H7 (cell line): ENCODE measurements at places on chromosomes 13 and 19.

- peak; percentile 81 for DNase-seq
Measured at GRCh38 chr19:14150041-14150769, 13.8 kb upstream of the ASF1B start.

- no peak for DNase-seq
Measured at GRCh38 chr13:30847650-30848307, 58.3 kb upstream of the MEDAG start.

DNA sequence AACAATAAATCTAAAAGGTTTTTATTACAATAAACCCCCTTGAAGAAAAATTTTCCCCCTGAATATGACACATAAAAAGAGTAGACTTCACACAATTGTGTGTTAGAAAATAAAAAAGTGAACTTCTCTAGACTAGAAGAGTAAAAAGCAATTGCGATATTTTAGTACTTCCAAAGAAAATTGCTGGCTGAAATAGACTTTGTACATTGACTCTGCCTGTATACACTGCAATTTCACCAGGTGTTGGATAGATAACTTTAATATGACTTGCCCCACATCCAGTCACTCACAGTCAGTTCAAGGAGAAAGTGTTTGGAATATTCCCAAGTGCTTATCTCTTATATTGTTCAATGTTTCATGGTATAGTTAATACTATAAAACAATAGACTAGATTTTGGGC is 1780.1 kb upstream of the PCDH20 start:
- no peak for DNase-seq

GRCh38 chr13:42123600-42123999 is 75.2 kb downstream of the DGKH start:
- DNase-seq: no peak

GRCh38 chr13:78602561-78603239 is 652 bp downstream of the POU4F1 start:
- DNase-seq: peak; percentile 74

GRCh38 chr13:110540871-110541525 is 20.5 kb downstream of the RAB20 start:
- no peak for DNase-seq

DNA sequence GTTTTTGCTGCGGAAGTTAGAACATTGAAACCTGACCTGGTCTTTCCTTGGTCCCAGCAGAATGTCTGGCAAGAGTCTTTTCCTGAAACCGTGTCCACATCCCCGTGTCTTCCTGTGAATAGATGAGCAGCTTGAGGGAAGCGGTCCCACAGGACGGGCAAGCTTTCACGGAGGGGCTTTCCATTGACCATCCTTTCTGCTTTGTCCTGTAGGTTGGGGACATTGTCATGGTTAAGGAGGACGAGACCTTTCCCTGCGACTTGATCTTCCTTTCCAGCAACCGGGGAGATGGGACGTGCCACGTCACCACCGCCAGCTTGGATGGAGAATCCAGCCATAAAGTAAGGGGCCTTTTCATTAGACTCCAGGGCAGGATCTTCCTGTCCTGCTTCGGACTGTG is 126.0 kb downstream of the ATP11A start:
- no peak for DNase-seq

DNA sequence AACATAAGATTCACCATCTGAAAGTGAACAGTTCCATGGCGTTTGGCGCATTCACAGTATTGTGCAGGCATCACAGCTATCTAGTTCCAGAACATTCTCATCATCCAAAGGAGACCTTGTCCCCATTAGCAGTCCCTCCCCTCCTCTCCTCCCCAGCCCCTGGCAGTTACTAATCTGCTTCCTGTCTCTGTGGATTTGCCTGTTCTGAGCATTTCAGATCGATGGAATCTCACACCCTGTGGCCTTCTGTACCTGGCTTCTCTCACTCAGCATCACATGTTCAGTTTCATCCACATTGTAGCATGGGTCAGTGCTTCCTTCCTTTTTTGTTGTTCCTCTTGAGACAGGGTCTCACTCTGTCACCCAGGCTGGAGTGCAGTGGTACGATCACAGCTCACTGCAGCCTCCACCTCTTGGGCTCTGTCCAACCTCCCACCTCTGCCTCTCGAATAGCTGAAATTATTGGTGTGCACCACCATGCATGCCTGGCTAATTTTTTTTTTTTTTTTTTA is 34.6 kb downstream of the CRTC1 start:
- DNase-seq: no peak

DNA sequence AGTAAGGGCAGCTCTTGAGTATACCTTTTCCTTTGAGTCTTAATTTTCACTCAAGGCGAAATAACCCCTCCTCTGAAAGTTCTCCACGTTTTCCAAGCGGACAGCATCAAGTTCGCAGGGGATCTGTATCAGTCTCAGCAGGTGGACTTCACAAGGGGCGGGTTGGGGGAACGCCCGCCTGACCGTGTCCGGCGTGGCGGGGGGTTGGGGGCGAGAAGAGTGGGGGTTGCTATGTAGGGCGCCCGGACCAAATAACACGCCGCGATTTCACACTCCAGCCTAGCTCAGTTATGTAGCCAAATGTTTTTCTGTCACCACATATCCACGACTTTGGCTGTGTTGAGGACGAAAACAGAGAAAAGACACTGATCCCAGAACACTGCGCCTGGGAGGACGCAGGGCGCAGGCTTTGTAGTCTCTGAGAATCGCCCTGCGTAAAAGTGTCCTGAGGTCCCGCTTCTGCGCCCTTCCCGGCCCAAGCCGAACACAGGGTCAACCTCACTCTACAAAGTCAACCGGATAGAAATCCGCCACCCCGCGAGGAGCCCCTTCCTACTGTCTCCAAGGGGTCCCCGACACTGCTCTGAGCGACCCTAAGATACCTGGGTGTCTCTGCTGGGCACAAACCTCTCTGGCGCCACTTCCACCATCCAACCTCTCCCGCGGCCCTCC is 524 bp downstream of the RUBCNL start:
- DNase-seq: peak; percentile 56

DNA sequence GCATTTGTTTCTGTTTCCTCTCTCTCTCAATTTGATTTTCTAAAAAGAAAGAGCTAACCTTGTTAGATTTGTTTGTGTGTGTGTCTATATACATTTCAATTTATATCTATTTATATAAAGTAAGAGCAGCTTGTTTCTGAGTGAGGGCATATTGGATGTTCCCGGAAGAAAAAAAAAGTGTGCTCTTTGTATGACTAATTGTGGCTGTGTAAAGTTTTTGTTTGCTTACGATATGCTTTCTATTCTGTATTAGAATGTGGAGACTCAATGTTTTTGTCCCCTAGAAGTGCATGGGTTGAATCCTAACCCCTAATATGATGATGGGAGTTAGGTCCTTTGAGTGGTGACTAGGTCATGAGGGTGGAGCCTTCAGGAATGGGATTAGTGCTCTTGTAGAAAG is 66.6 kb upstream of the C1QTNF9B start:
- DNase-seq: no peak

- DNase-seq: peak; percentile 22
Measured at GRCh38 chr13:72255908-72256307, 388.9 kb upstream of the DACH1 start.

GRCh38 chr13:73967397-73968165 is 166.6 kb downstream of the KLF12 start:
- DNase-seq: no peak

DNA sequence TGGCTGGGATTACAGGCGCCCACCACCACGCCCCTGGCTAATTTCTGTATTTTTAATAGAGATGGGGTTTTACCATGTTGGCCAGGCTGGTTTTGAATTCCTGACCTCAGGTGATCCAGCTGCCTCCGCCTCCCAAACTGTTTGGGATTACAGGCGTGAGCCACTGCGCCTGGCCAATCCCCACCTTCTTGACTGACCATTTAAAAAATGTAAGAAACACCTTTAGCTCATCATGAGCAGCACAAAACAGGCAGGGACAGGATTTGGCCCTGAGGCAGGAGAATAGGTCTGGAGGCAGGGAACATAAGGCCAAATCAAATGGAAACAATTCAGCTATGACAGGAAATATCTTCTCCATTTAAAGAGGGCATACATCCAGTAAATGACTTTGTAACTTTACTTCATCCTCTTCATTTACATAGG is 1.4 kb upstream of the MPV17L2 start:
- DNase-seq: no peak

DNA sequence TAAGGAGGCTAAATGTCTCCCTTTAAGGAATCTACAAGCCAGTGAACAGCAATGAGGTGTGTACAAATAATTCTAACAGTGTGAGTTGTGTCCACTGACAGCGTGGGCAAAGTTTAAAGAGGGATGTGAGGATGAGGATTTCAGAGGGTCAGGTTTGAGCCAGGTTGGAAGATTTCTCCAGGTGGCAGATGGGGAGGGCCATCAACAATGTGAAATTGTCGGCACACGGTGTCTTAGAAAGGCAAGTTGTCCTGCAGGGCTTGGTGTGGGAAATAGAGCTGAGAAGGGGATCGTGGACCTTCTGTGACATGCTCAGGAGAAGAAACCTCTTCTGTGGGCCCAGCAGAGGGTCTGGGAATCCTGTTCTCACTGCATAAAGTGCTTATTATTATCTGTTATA is 52.1 kb downstream of the ATP8A2 start:
- no peak for DNase-seq

- DNase-seq: no peak
Measured at GRCh38 chr19:55005684-55006488, 32.2 kb downstream of the GP6 start.

- DNase-seq: peak; percentile 89
Measured at GRCh38 chr19:18771328-18772242, 19.5 kb downstream of the COMP start.

GRCh38 chr19:45767881-45768654 is 984 bp downstream of the SIX5 start:
- DNase-seq: peak; percentile 82

- peak; percentile 65 for DNase-seq
Measured at GRCh38 chr19:39172700-39173501, 23.9 kb upstream of the NCCRP1 start.

DNA sequence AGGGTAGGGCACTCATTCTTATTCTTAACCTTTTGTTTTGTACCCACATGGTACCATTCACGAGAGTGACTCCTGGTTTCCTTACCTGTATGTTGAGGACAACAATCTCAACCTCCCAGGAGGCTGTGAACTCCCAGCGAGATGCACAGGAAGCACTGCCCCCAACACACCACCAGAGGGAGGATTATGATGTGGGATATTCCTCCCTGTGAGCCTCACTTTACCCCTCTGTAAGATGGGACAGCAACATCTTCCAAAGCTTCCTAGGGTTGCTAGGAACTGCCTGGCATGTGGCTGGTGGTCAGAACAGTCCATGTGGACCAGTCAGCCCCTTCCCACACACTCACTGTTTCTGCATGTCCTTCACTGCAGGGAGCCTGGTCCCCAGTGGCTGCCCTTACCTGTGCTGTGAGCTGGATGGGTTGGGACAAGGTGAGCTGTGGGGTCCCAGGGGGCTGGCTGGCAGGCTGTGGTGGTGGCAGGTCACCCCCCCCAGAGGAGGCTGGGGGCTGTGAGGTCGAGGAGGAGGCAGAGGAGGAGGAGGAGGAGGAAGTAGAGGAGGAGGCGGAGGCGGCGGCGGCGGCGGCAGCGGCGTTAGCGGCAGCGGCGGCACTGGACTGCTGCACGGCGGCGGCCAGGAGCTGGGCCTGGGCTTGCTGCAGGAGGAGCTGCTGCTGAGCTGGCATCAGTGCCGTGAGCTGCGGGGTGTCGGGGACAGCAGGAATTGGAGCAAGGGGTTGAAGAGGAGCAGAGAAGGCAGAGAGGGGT is 15.8 kb downstream of the POU2F2 start:
- peak; percentile 58 for DNase-seq

DNA sequence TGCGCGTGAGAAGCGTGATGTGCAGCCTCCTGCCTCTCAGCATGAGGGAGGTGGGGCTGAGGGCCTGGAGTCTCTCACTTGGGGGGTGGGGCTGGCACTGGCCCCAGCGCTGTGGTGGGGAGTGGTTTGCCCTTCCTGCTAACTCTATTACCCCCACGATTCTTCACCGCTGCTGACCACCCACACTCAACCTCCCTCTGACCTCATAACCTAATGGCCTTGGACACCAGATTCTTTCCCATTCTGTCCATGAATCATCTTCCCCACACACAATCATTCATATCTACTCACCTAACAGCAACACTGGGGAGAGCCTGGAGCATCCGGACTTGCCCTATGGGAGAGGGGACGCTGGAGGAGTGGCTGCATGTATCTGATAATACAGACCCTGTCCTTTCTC is 8.7 kb downstream of the CD177 start:
- DNase-seq: no peak

GRCh38 chr13:103213152-103213551 is 146.9 kb upstream of the SLC10A2 start:
- DNase-seq: no peak

DNA sequence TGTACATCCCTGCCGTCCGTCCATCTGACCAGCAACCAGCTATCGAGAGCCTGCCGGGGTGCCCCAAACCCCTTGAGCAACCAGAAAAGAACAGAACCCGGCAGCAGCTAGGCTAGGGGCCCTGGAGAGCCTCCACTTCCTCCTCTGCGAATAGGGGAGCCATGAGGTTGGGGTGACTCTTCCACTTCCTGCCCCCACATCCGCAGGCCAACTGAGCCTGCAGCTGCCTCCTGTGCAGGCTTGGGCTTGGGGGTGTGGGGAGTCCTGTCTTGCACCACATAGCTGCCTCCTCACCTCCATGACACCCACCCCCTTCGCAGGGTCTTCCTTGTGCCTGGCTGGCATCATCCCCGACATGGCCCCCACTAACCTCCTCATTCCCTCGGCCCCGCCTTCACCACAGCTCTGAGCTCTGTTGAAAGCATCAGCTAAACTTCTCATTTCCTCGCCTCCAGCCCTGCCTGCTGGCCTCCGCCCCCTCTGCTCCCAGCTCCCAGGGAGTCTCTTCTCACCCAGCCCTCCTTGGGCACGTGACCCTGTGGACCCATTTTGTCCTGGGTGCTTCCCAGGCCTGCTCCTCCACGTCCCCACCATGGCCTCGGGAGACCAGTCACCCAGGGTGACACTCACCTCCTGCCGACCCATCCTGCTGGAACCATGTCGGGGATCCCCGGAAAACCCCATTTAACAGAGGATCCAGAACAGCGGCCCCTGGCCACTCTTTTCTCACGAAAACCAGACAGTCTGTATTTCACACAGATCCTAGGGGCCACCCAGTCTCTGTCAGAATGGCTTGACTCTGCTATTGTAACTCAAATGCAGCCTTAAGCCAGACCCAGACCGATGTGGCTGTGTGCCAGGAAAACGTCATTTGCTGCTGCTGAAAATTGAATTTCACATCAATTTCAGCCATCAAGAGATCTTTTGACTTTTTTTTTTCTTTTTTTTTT is 50.4 kb downstream of the MYO9B start:
- DNase-seq: peak; percentile 58
